Activated T-cell treated with anti-CD3 and anti-CD28 coated beads, Interleukin-2, amount 50 U/mL, for 72 hours (primary cell): ENCODE measurements at places on chromosomes 4 and X. TPM values are rescaled to one million over a fixed set of nuclear protein-coding genes. Genes with fewer than 3 reads are reported as not detected.

The COL25A1 gene
- total RNA-seq, result 0.14 TPM

The CLNK gene
- 0.55 TPM for total RNA-seq

DNA sequence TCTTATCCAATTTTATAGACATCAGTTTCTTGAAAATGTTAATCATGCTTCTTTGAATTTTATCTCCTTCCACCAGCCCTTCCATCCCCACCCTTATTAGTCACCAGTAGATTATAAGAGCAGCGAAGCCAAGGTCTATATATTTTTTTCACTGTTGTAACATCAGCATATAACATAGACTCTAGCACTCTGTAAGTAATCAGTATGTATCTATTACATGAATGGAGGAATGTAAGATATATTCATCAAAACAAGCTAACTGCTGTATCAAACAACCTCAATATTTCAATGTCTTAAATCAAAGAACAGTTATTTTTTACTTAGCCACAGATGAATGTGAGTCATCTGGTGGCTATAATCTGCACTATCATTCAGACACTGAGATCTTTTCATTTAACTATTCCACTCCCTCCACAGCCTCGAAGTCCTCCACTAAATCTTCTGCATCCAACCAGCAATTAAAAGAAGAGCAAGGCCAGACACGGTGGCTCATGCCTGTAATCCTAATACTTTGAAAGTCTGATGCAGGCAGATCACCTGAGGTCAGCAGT, 178.9 kb downstream of the CENPC start:
- DNase-seq, result no peak

- no peak for DNase-seq
These were observed 96.0 kb downstream of the RASGEF1B start for GRCh38 chr4:81375745-81376144.

- DNase-seq, result no peak
These were observed 10.6 kb downstream of the NYX start for GRCh38 chrX:41457613-41458192.
